ENCODE measurements at places on chromosomes 6 and 20.

DNA sequence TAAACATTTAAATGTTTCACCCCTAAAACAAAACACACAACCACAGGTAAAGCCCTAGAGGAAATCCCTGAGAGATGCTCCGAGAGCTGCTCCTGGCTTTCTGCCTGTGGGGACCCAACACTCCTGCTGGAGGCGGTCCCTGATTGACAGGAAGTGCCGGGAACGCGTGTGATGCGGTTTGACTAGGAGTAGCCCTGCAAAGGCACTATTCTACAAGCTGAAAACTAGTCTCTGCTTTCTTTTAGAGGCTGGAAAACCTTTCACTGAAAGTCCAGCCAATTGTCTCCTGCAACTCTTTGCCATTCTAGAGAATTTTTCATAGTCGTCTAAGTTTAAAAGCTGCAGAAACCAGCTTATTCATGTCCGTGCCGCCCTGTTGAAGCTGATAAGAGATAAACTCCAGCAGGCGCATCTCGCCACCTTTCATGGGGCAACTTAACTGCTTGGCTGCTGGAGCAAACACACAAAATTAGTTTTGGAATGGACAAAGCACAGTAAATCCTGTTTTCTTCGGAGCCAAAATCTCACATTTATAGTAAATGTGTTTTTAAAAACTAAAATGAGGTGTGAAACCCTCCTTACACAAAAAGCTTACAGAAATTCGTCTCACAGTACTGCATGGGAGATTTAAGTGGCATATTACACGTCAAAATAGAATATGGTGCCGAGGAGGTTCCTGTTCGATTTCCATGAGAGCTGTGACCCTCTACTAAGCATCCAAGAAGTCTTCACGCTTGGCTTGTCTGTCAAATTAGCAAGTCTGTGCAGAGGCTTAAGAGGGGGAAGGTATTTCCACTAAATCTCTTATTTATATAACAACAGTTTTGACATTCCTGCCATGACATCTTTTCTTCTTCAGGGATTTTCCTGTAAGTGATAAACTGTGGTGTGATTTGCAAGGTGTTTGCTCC is 46.9 kb downstream of the DACT2 start:
- DNase-seq: no peak

GRCh38 chr6:166307082-166308032 is 835 bp downstream of the PRR18 start:
- no peak for DNase-seq

DNA sequence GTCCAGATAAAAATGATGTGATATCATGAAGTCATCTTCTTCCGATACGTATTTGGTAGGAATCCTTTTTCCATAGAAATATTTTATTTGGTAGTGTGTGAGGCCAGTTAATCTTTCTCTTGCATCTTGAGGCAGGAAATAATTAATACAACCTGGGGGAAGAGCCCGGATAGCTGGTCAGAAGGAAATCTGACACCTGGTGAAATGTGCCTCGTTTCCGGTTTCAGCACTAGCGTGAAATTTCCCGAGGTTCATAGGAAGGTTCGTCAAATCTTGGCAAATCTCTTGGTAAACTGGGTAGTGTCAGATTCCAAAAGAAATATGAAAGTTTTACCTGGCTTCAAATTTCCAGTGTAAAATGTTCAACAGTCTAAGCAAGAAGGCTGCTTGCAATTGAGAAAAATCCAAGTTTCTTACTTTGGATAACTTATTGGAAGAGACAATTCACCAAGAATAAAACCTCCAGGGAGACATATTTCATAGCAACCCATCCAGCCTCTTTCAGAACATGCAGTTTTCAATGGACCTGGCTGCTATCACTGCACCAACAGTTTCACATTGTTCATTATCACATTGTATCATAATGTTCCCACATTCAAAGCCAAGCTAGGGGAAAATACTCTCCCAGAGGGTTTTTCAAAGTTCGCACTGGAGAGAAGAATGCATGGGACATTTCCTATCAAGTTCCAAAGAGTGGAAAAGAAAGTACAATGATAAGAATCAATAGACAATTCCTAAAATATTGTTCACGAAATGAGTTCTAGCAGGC is 454.5 kb upstream of the CITED2 start:
- no peak for DNase-seq

DNA sequence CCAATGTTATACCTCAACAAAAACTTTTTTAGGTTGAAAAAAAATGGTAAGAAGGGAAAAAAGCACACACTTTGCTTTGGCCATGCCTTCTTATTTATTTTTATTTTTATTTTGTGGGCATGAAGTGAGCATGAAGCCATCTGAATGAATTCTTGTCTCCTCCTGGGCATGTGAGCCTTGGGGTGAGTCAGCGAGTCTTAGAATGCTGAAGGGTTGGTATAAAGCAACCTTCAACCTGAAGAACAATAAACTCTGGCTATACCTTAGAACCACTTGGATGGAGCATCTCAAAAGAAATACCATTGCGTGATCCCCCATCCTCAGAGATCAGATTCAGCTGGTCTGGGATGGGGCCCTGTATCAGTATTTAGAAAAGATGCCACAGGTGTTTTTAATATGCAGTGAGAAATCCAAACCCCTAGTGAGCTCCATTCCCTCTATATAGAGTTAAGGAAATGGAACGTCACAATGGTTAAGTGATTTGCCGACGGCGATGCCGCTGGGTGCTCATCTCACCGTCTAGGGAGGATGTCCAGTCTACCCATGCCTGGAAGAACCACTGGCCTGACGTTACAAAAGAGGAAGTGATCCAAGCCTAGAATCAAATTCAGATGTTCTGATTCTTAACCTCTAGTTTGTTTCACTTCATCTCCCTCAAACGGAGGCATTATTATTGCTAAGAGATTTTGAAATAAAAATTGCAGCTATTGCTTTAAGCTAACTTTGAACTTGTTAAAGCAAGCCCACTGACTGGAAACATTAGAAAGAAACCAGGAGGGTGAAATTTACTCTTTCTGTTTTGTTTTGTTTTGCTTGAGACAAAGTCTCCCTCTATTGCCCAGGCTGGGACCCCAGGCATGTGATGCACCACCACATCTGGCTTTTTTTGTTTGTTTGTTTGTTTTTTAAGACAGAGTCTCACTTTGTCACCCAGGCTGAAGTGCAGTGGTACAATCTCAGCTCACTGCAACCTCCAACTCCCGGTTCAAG is 67.1 kb downstream of the EDN1 start:
- no peak for DNase-seq

DNA sequence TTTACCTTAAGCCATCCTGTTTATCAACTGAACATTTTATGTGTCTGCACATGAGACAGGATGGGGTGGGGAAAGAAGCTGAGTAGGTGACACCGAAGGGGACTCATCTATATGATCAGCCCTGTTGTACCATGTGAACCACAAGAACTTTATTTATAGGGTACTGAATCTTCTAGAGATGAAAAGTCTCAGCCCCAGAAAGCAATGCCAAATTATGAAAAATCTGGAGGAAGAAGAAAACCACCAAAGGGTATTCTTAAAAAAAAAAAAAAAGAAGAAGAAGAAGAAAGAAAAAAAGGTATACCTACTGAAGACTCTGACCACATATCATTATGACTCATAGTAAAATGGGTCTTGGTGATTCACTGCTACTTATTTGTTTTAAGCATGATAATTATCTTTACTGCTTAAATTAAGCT is 39.8 kb upstream of the HBS1L start:
- peak; percentile 8 for DNase-seq

DNA sequence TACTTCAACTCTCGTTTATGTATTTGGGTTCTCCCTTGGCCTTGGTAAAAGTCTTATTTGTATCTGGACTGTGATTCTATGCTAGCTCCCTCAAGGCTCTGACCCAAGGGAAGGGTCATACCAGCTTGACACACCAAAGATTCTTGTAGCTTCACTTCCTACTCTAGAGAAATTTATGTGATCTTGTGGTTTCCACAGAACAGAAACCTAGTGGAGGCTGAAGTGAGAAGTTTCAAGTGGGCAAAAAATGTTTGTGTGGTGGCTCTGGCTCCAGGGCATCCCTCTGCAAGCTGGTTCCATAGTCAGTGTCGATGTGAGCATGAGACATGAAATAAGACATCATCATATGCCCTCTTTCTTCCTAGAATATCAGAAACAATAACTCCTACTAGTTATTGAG is 48.1 kb upstream of the TNFRSF21 start:
- no peak for DNase-seq

- no peak for DNase-seq
Measured at GRCh38 chr6:159951772-159952171, 17.1 kb upstream of the IGF2R start.

DNA sequence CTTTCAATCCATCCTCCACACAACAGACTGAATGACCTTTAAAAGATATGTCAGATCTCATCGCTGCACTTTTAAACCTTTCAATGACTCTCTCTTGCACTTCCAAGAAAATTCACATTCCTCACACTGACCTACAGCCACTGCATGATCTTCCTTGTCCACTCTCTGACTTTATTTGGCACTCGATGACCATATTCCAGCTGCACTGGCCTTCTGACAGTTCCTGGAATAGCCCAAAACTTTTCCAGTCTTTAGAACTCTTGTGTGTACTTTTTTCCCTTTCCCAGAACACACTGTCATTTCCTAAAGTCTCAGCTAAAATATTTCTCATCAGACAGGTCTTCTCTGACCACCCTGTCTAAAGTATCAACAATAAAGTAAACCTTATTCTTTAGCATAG is 174.6 kb downstream of the ADGRG6 start:
- no peak for DNase-seq

GRCh38 chr6:6583836-6584235 is 4.7 kb upstream of the LY86 start:
- DNase-seq: no peak

GRCh38 chr6:55941702-55942101 is 66.3 kb upstream of the BMP5 start:
- DNase-seq: no peak

DNA sequence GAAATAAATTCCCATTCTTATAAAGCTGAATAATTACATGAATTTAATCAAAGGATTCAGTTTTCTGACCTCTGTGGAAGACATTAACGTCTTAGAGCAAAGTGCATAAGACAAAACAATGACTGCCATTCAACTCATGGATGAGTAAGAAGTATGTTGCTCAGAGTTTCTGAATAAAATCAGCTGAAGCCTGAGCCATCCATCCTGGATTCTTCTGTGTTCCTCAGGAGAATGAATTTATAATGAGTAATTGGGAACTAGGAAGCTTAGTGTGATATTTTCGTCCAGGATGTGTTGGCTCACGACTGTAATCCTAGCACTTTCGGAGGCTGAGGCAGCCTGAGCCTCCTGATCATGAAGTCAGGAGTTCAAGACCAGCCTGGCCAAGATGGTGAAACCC is 62.8 kb downstream of the PERP start:
- DNase-seq: no peak

- DNase-seq: no peak
Measured at GRCh38 chr6:134368670-134369069, 50.8 kb upstream of the SGK1 start.

DNA sequence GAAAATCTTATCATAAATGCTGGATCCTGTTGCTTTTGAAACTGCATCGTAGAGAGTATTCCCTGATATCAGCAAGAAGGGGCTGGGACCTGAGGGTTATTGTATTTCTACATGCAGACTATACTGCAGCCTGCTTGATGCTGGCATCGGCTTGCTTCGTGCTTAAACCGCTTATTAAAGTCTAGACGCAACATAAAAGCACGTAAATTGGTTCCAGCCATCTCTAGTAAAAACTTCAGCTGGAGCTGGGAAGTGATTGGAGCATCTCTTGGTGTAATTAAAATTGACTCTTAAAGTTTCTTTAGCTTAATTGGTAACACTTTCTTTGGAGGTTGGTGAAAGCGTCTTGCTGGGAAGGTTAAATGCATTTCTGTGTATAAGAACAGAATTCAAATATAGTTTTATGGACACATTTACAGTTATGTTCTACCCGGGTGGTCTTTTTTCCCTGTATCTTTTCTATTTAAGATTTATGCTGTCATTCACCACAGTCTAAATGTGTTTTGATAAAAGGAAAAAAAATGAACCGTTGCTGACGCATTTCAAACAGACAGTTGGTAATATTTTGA is 139.0 kb upstream of the JAG1 start:
- DNase-seq: no peak

DNA sequence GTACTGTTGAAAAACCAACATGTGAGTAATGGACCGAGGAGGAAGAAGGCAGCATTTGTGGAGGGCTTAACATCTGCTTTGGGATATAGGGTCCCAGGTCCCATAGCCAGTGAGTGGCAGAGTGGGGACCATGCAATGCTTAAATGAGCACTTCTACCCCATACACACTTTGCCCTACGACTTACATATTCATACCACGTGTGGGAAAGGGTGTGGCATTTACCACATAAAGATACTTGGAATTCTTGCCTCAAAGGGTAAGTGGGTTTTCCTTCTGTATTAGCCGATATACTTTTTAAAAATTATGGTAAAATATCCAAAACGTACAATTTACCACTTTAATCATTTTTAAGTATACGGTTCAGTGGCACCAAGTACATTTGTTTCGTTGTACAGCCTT is 199.3 kb downstream of the BACH2 start:
- DNase-seq: no peak

GRCh38 chr6:43714311-43715055 is 26.9 kb upstream of the MRPS18A start:
- DNase-seq: no peak

DNA sequence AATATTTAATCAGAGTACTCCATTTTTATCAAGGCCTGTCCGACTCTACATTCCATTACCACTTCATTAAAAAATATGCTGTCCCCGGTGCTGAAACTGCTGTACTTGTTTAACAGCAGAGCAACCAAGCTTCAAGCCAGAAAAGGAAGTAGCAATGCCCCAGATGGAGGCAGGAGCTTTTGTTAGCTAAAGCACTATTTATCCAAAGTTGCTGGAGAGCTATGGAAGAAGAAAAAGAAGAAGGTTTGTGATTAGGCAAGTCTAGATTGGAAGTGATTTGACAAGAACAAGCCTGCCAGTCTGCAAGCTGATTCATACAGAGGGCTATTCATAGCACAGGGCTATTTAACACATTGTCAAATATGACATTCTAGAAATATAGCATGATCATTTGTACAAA is 160.9 kb upstream of the SPTLC3 start:
- DNase-seq: peak; percentile 13

GRCh38 chr20:37697314-37697713 is 3.5 kb downstream of the CTNNBL1 start:
- DNase-seq: no peak

DNA sequence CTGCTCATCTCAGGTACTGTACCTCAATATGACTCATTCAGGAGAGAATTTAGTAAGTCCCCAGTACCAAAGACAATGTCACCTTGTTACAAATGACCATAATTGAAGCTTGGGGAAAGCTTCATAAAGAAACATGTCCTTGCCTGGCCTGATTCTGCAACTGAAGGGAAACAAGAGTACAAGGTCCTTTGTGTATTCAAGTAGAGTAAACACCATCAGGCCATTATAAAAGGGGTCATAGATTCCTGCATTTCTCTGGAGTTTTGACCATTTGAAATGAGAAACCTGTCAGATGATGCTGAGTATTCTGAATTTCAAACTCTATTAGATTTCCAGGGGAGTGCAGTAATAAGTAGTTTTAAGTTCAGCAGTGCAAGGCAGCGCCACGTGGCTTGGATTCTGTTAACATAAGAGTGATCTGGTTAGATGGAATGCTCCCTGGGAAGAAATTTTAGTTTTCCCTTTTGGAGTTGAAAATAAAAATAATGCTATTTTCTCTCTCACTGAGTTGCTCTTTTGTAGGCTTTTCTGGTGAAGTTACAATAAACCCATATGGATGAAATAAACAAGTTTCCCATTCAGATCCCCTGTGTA is 1054.3 kb downstream of the EPHA7 start:
- DNase-seq: no peak

GRCh38 chr6:152461556-152461955 is 175.6 kb downstream of the SYNE1 start:
- peak; percentile 32 for DNase-seq

GRCh38 chr20:38073307-38074071 is 39.9 kb downstream of the RPRD1B start:
- peak; percentile 69 for DNase-seq

GRCh38 chr20:44997171-44997570 is 30.9 kb downstream of the STK4 start:
- DNase-seq: no peak

Measured in urothelium cell line (cell line).